ENCODE measurements at places on chromosomes 16 and 17. TPM values are rescaled to one million over a fixed set of nuclear protein-coding genes. Genes with fewer than 3 reads are reported as not detected.

Gene FAM171A2
- 0.16 TPM for total RNA-seq

Gene PRDM7
- total RNA-seq = not detected

Gene LRRC36
- not detected for total RNA-seq

Gene NT5M
- 6.6 TPM for total RNA-seq

Gene MT1M
- total RNA-seq = not detected

Gene KRT222
- not detected for total RNA-seq

Gene DRC7
- not detected for total RNA-seq

Gene BOLA2B
- total RNA-seq = 178 TPM

Gene KCNH6
- total RNA-seq = not detected

Gene RAB37
- 93.8 TPM for total RNA-seq

Gene MSLN
- 0.18 TPM for total RNA-seq

Gene TBC1D28
- total RNA-seq = not detected

Gene CMTM2
- total RNA-seq = 1.00 TPM

Gene CCNF
- 64.7 TPM for total RNA-seq

Gene VPS9D1
- total RNA-seq = 13.0 TPM

Gene NPTX1
- total RNA-seq = 29.5 TPM
